SJCRH30 (cell line): ENCODE measurements at places on chromosomes 11 and 22. TPM values are rescaled to one million over a fixed set of nuclear protein-coding genes. Genes with fewer than 3 reads are reported as not detected.

MUC5AC gene
- total RNA-seq: not detected in 2 replicates

GNAZ gene
- 11.2 and 11.9 TPM in 2 replicates for total RNA-seq

SLC17A6 gene
- total RNA-seq: not detected in 2 replicates

F2 gene
- total RNA-seq: 0.06 and 0.15 TPM in 2 replicates

SAA4 gene
- total RNA-seq: not detected in 2 replicates

CRYAB gene
- 3.4 and 4.1 TPM in 2 replicates for total RNA-seq

TRIM49 gene
- total RNA-seq: not detected in 2 replicates

SMIM35 gene
- total RNA-seq: not detected in 2 replicates

UPK3A gene
- not detected in 2 replicates for total RNA-seq

IGSF22 gene
- 0.08 and 0.28 TPM in 2 replicates for total RNA-seq

PGA3 gene
- total RNA-seq: not detected in 2 replicates

CCDC188 gene
- total RNA-seq: not detected in 2 replicates

GPHA2 gene
- total RNA-seq: not detected in 2 replicates

NEFH gene
- total RNA-seq: not detected in 2 replicates

TSPAN18 gene
- total RNA-seq: 28.6 and 31.5 TPM in 2 replicates

ANGPTL5 gene
- not detected in 2 replicates for total RNA-seq

CCDC88B gene
- 0.59 and 0.96 TPM in 2 replicates for total RNA-seq

OR6A2 gene
- total RNA-seq: not detected in 2 replicates

APIP gene
- 42.3 and 43.2 TPM in 2 replicates for total RNA-seq

C22orf15 gene
- total RNA-seq: not detected in 2 replicates

OR8A1 gene
- total RNA-seq: not detected in 2 replicates

LRRC55 gene
- total RNA-seq: not detected in 2 replicates

CECR2 gene
- 17.6 and 19.1 TPM in 2 replicates for total RNA-seq

MB gene
- 4.4 and 6.3 TPM in 2 replicates for total RNA-seq

LRRC4C gene
- 0.06 TPM in 1 of 2 replicates, not detected in the other for total RNA-seq

FREY1 gene
- total RNA-seq: 1.8 and 2.1 TPM in 2 replicates

KRTAP5-1 gene
- not detected in 2 replicates for total RNA-seq

SLC6A5 gene
- not detected in 2 replicates for total RNA-seq

PARVG gene
- not detected in 2 replicates for total RNA-seq

PLAAT5 gene
- 0.06 TPM in 1 of 2 replicates, not detected in the other for total RNA-seq
